ENCODE measurements at places on chromosomes 5 and 9. TPM values are rescaled to one million over a fixed set of nuclear protein-coding genes. Genes with fewer than 3 reads are reported as not detected.
A peak's percentile ranks its signal among the peaks of the same experiment; 100 is the strongest.

FIBCD1 gene
- not detected for total RNA-seq

GABBR2 gene
- total RNA-seq, result not detected

DNA sequence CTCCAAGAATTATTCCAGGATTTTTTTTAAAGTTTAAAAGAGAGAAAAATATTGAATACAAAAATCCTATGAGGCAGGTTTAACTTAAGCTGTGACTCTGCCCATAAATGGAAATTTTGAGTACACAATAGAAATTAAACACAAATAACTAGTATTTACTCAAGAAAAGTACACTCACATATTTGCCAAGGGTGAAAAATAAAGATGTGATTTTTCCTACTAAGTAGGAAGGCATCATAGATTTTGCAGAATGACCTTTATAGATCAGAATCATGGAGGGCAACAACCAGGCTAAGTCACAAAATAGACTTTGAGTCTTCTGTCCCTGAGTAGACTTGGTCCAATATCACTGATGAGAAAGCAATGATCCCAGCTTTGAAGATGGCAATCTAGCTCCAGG lies 102.7 kb upstream of the SLC12A2 start:
- no peak for DNase-seq

GRCh38 chr9:128553728-128554127 lies 1.3 kb downstream of the SPTAN1 start:
- no peak for DNase-seq

DNA sequence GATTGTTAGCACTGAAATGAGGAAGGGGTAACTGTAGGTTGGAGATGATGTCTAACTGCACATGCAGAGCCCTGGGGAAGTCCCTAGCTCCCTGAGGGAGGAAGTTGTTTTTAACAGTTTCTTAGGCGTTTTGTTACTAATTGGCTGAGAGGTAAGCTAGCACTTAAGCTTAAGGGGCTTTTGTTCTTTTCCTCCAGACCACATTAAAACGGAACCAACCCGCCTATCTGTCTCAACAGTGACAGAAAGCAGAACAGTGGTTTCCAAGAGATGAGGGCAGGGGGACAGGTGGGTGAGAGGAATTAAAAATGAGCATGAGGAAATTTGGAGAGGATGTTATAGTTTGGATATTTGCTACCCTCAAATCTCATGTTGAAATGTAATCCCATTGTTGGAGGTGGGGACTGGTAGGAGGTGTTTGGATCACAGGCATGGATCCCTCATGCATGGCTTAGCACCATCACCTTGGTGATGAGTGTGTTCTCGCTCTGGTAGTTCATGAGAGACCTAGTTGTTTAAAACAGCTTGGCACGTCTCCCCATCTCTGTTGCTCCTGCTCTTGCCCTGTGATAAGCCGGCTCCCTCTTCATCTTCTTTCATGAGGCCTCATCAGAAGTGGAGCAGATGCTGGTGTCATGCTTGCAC lies 38.9 kb downstream of the LYRM7 start:
- DNase-seq, result peak; percentile 86

GRCh38 chr5:133471699-133472098 lies 140.6 kb downstream of the FSTL4 start:
- DNase-seq, result no peak

DNA sequence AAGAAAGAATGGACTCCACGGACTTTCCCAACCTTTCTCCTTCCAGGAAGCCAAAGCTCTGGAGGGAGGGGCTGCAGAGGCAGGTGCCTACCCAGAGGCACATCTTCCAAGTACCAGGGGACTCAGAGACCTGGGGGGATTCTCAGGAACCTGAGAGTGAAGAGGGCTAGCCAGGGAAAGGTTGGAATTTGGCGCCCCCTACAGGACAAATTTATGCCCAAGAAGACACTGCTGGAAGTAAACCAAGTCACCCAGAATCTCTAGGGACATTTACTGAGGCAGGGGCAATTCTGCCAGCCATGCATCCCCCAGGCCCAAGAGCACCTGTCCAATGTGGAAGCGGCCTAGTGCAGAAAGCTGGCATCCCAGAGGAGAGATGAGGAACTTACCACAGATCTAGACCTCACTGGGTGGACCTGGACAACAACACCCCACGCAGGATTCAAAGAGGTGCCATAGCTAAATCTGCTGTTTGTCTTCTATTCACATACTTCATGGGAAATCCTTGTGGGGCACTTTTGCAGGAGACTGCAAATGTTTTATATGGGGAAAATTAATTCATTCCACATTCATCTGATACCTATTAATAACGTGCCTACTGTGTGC lies 25.9 kb upstream of the IDNK start:
- DNase-seq, result peak; percentile 35

DNA sequence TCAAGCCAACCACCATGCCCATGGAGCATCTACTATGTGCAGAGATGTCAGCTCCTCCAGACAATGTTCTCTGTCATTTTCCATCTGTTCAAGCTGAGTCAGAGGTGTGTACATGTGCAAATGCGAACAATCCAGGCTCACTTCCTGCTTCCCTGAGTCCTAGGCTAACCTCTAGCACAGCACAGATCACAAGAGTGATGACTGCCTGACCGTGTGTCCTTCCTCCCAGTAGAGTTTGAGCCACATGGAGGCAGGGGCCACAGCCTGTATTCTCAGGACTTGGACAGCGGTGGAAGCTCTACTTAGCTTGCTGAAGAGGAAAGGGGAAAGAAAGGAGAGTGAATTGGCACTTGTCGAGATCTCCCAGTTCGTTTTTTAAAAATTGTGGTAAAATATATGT lies 87.2 kb downstream of the KCNIP1 start:
- no peak for DNase-seq

DNA sequence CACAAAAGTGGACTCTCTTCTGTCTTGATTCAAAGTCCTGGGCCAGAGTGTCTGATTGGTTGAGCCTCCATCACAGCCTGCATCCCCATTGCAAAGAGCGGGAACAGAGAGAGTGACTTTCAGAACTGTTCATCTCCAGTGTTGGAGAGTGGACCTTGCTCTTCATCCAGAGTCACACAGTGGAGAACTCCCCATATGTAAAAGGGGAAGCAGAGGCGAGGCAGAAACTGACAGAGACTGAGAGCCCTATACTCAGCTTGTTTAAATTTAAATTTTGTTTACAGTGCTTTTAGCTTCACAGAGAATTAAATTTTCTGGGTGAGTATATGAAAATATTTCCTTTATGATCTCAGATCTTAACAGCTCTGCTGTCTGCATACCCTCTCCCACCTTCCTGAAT lies 70.0 kb upstream of the SSBP2 start:
- DNase-seq, result no peak

- DNase-seq, result no peak
Observed at GRCh38 chr5:138566792-138567191, 8.4 kb downstream of the HSPA9 start.

GRCh38 chr9:85528607-85529006 lies 213.1 kb downstream of the AGTPBP1 start:
- no peak for DNase-seq
